ENCODE measurements at places on chromosomes 4 and X.
A peak's percentile ranks its signal among the peaks of the same experiment; 100 is the strongest.

- no peak for DNase-seq
Measured at GRCh38 chr4:6121941-6122340, 78.4 kb downstream of the JAKMIP1 start.

GRCh38 chrX:64885850-64886249, 90.4 kb downstream of the ZC4H2 start:
- no peak for DNase-seq

DNA sequence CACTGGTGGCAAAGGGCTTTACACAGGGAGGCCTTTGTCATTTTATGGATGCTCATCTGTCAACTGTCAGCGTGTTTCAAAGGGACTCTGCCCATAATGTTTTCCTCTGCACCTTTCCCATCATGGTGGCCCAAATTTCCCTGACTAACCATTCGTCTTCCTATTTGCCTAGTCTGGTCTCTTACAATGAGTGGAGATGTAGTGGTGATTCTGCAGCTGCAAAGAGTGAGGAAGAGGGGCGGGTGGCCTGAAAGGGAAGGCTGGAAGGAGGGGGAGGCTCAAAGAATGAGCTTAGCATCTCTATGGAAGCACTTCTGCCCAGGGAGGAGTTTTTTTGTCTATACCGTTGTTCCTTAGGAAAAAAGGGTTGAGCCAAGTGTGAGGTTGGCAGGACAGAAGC, 447.5 kb downstream of the NKX6-1 start:
- no peak for DNase-seq

DNA sequence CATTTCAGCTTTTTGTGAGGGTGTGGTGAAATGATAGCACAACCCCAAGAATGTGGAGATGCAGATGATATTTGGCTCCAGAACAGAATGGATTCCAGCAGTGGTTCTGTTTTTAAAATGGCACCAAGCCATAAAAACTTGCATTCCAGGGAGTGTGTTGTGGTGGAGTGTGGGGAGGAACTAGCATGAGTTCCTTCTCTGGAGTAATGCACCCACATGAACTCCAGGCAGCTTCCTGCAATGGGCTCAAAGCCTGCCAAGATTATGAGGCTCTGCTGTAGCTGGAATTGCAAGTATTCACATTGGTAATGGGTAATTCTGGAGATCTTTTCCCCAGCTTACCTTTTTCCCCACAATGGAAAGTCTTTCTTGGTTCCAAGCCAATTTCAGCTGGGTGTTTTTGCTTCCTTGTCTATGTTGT, 161.4 kb downstream of the RAB28 start:
- no peak for DNase-seq

DNA sequence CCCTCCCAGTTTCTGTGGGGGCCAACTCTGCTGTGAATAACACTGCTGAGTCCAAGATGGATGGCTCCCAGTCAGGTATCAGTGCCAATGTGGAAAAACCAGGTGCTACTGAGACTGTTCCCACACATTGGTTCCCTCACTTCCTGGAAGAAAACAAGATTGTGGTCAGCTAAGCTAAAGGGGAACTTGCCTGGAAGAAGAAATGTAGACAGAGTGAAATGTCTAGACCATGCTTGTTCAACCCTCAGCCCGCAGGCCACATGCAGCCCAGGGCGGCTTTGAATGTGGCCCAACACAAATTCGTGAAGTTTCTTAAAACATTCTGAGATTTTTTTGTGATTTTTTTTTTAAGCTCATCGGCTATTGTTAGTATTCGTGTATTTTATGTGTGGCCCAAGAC, 28.6 kb upstream of the UTP14A start:
- no peak for DNase-seq

DNA sequence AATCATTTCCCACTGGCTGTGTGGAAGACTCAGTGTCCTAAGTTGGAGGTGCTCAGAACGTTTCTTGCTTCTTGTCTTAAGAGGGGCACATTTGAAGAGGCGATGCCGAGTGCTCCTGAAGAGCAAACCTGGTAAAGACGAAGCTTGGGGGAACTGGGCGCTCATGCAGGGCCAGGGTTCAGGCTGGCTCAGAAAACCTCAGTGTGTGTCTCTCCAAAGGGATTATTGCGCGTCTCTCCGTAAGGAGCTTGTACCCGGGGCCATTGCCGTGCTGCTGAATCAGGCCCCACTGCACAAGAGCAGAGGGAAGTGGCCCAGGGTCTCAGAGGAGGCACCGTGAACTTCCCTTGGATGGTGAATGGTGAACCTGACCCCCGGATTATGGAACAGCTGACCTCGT, 44.4 kb downstream of the PSAPL1 start:
- DNase-seq = no peak

GRCh38 chrX:39787999-39788398, 309.8 kb downstream of the BCOR start:
- no peak for DNase-seq

DNA sequence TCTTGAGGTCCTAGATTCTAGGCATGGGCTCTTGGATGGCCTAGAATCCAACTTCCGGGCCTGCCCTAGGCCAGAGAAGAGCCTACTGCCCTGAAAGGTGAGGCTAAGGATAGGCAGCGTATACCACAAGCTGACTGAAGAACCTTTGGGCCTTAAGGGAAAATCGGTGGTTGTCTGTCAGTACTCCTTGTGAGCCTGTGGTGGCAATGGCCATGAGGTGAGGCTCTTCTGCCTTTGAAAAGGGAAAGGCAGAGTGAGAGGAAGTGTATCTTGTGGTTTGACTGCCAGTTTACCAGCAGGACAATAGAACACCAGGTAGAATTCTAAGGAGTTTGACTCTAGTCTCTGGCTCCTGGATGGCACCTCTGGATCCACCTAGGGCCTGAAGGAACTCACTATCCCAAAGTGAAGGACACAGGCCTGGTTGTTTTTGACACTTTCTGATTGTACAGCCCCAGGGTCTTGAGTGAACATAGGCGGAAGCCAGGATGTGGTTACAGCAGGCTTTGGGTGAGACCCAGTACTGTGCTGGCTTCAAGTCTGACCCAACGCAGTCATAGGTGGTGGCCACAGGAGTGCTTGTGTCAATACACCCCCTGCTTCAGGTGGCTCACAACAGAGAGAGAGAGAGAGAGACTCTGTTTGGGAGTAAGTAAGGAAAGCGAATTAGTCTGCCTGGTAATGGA, 20.9 kb downstream of the ITIH6 start:
- no peak for DNase-seq

DNA sequence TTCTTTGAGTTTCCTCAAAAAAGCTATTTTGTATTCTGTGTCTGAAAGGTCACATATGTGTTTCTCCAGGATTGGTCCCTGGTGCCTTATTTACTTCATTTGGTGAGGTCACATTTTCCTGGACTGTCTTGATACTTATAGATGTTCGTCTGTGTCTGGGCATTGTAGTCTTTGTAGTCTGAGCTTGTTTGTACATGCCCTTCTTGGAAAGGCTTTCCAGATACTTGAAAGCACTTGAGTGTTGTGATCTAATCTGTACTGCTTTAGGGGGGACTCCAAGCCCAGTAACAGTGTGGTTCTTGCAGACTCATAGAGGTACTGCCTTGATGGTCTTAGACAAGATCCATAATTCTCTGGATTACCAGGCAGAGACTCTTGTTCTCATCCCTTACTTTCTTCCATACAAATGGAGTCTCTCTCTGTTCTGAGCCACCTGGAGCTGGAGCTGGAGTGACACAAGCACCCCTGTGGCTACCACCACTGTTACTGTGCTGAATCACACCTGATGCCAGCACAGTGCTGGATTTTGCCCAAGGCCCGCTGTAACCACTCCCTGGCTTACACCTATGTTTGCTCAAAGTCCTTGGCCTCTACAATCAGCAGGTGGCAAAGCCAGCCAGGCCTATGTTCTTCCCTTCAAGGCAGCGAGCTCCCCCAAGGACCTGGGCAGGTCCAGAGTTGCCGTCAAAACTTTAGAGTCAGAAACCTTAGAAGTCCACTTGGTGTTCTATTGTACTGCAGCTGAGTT, 72.3 kb upstream of the EFHC2 start:
- DNase-seq = no peak

DNA sequence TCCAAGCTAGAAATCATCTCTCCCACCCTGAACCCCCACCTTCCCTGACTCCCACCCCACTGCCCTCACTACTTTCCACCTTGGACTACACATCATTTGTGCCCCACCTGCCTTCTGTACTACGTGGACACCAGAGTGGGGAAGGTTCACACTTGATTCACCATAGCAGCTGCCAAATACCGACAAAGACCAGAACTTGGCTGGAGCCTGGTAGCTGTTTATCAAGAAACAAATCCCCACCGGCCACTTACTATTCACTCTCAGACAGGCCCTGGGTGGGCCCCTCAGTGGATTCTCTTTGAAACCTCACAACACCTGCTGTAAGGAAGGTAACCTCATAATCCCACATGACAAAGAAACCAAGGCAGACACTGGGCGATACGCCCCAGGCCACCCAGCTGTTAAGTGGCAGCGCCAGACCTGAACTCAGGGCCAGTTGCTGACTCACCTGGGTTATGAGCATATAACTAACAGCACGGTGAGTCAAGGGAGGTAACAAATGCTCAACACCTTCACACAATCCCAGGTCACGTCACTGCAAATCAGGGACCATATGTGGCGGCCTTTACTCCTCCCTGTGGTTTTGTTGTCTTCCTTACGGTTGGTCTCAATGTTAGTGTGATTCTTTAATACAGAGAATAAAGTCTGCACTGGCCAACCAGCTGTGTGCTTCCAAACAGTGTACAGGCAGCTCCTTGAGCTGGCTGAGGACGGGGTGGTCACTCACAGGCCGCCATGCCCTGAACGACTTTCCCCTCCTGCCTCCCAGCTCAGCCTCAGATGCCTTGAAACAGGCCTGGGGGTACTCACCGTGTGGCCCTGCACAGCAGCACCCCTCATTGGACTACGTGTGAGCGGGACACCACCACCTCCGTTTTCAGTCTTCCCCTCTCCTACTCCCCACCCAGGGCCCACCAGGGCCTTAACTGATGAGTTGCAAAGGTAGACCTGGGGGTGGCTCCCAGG, 7.5 kb downstream of the WDR1 start:
- DNase-seq = peak; percentile 83

DNA sequence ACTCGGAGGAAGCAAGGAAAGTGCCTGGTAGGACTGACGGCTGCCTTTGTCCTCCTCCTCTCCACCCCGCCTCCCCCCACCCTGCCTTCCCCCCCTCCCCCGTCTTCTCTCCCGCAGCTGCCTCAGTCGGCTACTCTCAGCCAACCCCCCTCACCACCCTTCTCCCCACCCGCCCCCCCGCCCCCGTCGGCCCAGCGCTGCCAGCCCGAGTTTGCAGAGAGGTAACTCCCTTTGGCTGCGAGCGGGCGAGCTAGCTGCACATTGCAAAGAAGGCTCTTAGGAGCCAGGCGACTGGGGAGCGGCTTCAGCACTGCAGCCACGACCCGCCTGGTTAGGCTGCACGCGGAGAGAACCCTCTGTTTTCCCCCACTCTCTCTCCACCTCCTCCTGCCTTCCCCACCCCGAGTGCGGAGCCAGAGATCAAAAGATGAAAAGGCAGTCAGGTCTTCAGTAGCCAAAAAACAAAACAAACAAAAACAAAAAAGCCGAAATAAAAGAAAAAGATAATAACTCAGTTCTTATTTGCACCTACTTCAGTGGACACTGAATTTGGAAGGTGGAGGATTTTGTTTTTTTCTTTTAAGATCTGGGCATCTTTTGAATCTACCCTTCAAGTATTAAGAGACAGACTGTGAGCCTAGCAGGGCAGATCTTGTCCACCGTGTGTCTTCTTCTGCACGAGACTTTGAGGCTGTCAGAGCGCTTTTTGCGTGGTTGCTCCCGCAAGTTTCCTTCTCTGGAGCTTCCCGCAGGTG, 637 bp downstream of the AR start:
- DNase-seq = no peak

DNA sequence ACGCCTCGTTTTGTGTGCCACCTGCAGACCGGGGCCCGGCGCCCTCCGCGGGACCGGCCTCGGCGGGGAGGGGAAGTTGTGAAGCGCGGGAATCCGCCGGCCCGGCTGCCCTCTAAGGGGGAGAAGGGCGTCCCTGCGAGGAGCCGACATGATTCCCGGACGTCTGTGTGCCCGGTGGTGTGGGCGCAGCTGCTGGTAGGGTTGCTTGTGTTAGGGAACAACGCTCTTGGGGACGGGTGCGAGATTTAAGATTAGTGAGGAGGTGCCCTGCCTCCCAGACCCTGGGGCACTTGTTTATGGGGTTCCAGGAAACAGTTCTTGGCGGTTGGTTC, 627 bp downstream of the CDKN2AIP start:
- no peak for DNase-seq

DNA sequence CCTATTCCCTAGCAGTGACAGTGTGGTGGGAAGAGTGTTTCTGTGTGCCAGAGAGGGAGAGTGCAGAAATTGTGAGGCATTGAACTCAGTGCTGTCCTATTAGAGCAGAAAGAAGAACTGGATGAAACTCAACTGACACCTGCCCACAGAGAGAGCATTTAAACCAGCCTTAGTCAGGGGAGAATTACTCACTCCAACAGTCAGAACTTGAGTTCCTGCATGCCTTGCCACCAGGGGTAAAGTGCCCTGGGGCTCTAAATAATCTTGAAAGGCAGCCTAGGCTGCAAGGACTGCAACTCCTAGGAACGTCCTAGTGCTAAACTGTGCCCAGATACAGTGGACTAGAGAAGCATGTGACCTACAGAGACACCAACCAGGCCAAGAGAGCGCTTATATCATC, 12.8 kb downstream of the CYSLTR1 start:
- DNase-seq = no peak

- no peak for DNase-seq
Measured at GRCh38 chr4:109701566-109702410, 1.5 kb downstream of the CASP6 start.

DNA sequence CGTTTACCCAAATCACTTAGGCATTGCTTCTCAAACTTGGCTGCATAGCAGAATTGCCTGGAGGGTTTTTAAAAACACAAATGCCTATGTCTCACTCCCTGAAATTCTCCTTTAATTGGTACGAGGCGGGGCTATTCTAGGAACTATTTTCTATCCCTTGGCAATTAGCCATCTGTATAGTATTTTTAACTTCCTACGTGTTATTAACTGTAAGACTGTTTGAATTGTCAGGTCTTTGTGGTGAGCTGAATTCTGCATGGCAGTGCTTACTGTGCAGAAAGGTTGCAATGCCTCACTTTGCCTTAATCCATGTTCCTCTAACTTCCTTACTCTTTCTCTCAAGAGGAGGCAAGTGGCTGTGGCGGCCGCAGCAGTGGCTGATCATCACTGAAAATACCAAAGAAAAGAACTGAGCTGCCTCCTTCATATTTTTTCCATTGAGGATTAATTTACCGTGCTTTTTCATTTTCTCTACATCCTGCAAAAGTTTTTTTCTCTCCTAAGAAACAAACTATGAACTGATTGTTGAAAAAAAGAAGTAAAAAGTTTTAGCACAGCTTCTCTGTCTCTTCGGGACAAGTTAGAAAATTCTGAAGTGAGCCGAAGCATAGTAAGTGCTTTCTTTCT, at the start of gene SHROOM3:
SHROOM3 (plus strand) TSS at position 329 of the 627 bp plus-strand sequence. CDS start 824 bp downstream, outside the sequence.
- DNase-seq = no peak

GRCh38 chr4:47538825-47539154, 53.7 kb downstream of the ATP10D start:
- no peak for DNase-seq

All from CD4-positive, alpha-beta T cell treated with Interleukin-2 at 100 ng/mL for 4 hours (primary cell).